ENCODE measurements at places on chromosomes 7 and 10.
A peak's percentile ranks its signal among the peaks of the same experiment; 100 is the strongest.

DNA sequence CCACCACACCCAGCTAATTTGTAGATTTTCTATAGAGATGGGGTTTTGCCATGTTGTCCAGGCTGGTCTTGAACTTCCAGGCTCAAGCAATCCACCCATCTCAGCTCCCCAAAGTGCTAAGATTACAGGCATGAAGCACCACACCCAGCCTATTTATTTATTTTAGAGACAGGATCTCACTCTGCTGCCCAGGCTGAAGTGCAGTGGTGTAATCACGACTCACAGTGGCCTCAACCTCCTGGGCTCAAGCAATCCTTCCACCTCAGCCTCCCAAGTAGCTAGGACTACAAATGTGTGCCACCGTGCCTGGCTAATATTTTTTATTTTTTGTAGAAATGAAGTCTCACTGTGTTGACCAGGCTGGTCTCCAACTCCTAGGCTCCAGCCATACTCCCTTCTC lies 6.9 kb upstream of the FRAT2 start:
- no peak for DNase-seq

GRCh38 chr7:98110249-98111022 lies 3.8 kb downstream of the LMTK2 start:
- no peak for DNase-seq

GRCh38 chr7:542131-542712 lies 22.6 kb upstream of the PDGFA start:
- DNase-seq, result no peak

DNA sequence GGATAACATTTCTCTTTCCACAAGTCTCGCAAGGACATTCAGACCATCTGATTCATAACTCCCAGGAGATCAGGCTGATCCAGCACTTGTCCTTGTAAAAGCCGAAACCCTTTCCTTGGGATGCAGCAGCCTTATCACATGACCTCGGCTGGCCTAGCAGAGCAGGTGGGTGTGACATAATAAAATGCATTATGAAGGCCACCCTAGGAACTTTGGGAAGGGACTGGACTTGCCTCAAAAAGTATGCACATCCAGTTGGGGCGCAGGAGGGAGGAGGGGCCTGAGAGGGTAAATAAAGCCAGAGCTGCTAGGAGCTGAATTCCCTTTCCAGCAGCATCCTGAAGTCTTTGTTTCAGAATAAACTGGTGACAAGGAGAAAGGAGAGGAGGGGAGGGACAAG lies 260.8 kb downstream of the SNX13 start:
- no peak for DNase-seq

DNA sequence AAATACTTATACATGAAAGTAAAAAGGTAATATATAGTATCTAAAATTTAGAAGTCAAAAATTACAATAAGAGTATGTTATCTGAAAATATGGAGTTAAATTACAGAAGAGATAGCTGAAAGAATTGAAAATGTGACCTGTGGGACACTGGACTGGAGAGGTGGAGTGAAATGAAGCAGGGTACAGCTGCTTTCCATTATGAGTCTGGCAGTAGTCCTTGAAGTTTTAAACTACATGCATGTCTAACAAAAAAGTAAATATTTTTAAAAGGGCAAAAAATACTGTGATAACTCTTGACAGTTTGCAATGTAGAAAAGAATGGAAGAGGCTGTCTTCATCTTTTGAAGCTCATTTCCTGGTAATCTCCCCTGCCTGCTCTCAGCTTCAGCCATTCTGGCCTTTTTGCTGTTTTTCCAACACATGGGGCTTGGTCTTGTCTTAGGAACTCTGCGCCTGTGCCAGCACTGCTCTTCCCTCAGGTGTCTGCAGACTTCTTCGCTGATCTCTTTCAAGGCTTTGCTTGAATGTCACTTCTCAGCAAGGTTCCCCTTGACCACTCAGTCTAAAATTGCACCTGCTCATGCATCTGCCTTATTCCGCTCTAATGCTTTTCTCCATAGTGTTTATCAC lies 36.9 kb downstream of the PTPRZ1 start:
- DNase-seq, result no peak

GRCh38 chr7:28733035-28733434 lies 225.1 kb downstream of the TRIL start:
- DNase-seq, result no peak

DNA sequence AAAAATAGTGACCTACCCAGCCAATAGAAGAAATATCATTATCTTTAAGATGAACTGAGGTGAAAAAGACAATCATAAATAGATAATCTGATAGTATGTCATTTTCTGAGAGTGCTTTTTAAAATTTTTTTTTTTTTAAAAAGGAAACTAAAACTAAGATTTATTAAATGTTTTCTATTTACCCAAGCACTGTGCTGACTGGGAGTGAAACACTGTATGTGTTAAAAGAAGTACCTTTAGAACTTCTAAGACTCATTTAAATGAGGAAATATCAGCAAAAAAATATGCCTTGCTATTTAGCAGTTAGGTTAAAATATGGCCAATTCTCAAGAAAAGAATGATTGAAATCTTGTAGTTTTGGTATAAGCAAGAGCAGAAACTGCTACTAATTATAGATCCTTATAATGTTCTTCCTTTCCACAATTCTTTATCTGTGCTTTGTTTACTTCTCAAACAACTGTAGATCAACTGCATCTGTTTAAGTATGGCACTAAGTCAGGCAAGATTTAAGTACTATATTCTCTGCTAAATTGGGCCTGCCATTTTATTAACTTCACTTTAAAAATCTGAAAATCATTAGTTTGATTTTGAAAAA lies 39.5 kb upstream of the WNT2 start:
- no peak for DNase-seq

DNA sequence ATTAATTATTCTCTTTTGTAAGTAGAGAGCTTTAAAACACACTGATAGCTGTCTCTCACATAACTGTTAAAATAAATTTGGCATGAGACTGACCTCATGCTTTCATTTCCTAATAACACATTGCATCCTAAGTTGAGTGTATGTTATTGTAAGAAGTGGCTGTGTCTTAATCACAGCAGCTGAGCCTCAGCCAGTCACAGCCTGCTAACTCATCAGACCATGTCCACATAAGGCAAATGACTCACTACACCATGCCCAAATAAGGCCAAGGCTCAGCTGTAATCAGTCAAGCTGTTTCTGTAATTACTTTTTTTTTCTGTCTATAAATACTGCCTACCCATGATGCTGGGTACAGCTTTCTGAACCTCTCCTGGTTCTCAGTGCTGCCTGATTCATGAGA lies 860.9 kb downstream of the XPNPEP1 start:
- DNase-seq, result no peak

DNA sequence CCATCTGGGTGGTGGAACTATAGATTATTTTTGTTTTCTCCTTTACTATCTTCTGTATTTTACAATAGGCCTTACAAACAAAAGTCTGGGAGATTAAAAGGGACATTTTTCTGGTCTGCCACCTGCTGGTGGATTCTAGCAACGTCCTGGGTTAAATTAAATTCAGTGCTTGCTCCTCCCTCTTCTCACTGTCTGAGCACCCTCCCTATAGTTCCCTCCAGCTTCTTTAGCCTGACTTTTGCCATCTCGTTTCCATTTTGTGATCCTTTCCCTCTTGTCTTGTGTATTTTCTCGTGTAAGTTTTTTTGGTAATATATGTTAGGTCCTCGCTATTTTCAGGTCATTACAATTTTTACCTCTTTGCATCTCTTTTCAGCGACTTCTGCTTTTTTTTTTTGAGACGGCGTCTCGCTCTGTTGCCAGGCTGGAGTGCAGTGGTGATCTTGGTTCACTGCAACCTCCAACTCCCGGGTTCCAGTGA lies 16.1 kb downstream of the ANKRD16 start:
- DNase-seq, result peak; percentile 35

GRCh38 chr7:107043491-107043890 lies 1.0 kb upstream of the PRKAR2B start:
- no peak for DNase-seq

- no peak for DNase-seq
Observed at GRCh38 chr10:62437696-62438095, 63.5 kb downstream of the ZNF365 start.

DNA sequence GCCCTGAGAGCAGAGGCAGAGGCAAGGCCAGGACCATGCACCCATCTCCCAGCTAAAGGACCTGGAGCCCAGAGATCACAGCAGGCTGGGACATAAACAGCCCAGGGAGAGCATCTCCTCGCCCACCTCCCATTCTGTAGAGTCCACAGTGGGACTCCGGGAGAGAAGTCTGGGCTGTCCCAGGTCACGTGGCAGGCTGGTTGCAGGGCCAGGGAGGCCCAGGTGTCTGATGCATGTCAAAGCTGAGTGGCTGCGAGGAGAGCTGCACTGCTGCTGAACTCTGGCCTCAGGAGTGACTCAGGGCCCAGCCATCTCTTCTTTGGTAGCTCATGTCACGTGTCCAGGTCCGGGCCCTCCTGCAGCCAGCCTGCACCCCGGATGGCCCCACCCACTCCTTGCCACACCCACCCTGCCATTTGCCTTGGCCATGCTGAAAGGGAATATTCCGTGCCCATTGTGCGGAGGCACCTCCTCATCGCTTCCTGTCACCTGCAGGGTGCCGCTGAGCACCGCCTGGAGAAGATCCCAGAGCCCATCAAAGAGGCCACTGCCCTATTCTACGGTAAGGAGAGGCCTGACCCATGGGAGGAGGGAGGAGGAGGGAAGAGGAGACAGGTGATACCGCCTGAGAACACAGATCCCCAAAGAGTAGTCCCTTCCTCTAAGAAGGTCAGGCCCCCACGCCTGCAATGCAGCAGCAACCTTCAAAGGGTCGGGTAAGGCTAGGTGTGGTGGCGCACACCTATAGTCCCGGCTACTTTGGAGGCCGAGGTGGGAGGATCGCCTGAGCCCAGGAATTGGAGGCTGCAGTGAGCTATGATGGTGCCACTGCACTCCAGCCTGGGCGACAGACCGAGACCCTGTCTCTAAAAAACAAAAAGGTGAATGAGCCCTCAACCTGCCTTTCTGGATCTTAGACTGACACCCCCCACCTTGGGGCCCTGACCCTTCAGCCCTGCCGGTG lies 12.6 kb upstream of the SH2B2 start:
- no peak for DNase-seq

GRCh38 chr7:120742372-120742771 lies 115.6 kb downstream of the TSPAN12 start:
- DNase-seq, result no peak

DNA sequence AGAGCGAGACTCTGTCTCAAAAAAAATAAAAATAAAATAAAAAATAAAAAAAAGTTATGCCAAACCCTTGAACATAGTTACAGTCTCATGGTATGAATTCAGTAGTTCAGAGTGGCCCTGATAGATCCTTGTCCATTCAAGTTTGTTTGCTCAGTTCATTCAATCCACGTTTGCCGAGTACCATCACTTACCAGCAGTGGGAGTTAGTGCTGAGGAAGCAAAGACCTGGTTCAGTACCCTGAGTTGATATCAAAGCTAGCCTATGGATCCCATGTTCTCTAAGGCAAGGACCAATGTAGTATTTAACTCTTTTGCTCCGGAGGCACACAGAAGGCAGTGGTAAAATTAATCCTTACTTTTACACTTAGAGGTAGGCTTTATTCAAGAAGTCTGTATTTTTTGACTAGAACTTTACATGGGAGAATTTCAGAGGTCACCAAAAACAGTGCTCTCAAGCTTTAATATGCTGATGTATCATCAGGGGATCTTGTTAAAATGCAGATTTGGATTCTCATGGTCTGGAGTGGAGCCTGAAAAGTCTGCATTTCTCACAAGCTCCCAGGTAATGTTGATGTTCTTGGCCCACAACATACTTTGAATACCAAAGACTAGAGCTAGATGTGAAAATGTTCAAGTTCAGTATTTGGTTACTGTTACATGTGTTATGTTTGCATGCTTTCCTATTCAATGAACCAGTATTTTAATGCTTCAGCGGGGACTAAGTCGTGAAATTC lies 38.1 kb upstream of the HBP1 start:
- DNase-seq, result no peak

DNA sequence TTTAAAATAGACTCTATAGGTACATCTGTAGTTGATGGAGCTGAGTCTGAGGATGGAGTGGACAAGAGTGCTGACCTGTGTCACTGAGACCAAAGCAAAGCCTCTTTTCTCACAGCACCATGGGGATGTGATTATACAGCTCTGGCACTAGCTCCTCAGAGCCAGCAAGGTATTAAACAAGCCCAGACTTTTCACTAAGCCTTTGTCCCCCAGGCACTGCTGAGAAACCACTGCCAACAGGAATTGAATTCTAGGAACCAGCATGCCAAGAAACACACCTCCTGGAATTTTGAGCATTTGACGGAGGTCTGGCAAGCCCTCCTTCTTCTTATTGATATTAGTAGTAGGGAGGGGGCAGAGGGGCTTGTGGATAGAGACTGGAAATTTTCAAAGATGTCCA lies 147.0 kb downstream of the C1GALT1 start:
- DNase-seq, result no peak

DNA sequence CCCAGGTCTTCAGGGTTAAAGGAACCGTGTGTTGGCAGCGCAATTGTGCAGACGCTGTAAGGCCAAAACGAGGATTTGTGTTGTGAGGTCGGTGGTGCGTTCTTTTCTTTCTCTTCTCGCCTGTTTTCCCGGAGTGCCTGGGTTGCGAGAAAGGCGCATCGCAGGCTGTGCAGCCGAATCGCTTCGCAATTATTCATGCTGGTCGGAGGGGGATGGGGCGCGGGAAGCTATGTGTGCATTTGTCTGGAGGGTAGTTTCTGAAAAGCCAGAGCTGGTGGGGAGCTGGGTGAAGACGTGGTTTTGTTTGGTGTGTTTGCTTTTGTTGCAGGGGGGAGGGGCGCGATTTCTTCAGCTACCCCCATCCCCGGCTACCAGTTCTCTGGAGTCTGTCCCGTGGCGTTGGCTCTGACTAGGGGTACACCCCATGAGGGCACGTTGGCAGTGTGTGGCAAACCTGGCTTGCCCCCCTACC lies 2.1 kb downstream of the MXI1 start:
- peak; percentile 53 for DNase-seq

DNA sequence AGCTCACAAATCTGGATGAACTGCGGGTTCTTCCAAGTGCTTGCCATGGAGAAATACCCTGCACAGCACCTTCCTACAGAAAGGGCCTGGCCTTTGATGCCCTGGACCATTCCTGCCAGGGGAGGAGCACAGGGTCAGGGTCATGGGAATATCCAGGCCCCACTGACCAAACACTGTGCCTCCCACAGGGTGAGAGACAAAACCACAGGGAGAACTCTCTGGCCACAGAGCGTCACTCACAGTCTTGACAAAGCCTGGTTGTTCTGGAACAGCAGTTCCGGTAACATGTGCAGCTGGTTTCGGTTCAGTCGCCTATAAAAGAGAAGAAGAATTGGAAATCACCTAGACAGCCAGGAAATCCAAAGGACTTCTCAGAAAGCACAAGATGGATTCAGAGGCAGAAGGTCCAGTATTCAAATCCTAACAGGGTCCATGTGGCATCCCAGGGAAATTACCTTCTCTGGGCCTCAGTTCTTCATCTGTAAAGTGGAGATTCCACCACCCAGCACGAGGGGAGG lies 28.1 kb downstream of the SLIT1 start:
- no peak for DNase-seq

GRCh38 chr10:89706011-89706410 lies 4.6 kb downstream of the KIF20B start:
- no peak for DNase-seq
